A172 (cell line): ENCODE measurements at places on chromosomes 11 and 22.

DNA sequence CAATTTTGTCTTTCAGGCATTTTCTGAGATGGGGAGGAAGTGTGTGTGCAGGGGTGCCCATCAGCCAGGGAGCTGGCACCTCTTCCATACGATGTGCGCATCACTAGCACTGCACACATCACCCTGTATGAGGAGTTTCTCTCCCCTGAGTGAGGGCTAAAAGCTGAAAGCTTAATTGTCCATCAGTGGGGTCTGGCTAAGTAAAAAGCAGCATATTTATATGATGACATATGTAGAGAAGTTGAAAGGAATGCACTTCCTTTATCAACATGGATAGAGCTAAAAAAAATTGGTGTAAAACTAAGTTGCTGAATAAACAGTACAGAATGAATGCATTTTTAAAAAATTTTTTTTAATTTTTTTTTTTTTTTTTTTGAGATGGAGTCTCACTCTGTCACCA is 4.0 kb downstream of the VSTM5 start:
- DNase-seq: peak; percentile 5

DNA sequence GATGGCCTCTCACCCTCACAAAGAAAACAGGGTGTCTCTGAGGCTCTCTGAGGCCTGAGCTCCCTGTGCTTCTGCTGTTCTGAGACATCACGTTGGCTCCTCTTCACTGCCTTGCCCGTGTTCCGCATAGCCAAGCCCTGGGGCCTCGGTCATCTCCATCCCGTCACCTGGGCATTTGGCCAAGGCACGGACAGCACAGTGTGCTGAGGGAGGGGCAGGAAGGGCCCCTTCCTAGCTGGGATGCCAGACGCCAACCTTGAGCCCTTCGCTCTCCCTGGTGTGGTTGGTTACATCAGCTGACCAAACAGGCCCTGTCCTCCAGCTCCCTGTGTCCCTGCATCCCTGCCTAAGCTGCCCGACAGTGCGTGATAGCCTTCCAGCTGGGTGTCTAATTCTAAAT is 25.9 kb downstream of the MOV10L1 start:
- DNase-seq: peak; percentile 64

GRCh38 chr11:76730887-76731565 is 52.1 kb upstream of the TSKU start:
- DNase-seq: no peak

- DNase-seq: no peak
These were observed 55.3 kb downstream of the NFAM1 start for GRCh38 chr22:42376711-42377554.

GRCh38 chr11:57938351-57938750 is 85.3 kb upstream of the OR9Q1 start:
- no peak for DNase-seq

- no peak for DNase-seq
These were observed 571 bp downstream of the P2RX6 start for GRCh38 chr22:21015466-21016006.

DNA sequence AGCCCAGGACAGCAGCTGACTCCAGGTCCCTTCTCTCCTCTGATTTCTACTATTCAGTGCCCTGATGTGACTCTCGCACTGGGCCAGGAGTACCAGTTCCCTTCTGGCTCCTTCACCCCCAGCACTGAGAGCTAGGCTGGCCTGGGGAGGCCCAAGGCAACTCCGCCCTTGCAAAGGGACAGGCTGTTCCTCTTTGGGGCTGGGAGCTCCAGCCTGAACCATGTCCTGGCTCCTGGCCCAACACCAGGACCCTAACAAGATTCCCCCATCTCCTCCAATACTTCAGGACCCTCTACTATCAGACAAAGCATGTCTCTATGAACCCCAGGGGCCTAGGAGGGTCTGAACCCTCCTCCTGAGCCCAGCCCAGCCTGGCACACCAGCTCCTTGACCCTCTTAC is 12.5 kb downstream of the CREB3L1 start:
- no peak for DNase-seq

DNA sequence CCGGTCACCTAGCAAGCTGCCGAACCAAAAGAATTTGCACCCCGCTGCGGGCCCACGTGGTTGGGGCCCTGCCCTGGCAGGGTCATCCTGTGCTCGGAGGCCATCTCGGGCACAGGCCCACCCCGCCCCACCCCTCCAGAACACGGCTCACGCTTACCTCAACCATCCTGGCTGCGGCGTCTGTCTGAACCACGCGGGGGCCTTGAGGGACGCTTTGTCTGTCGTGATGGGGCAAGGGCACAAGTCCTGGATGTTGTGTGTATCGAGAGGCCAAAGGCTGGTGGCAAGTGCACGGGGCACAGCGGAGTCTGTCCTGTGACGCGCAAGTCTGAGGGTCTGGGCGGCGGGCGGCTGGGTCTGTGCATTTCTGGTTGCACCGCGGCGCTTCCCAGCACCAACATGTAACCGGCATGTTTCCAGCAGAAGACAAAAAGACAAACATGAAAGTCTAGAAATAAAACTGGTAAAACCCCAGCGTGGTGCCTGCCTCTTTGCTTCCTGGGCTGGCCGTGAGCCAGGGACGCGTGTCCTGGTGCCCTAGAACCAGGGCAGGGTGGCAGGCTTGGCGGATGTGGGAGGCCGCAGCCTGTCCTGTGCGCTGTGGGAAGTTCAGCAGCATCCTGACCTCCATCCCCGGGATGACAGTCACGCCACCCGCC is 13.2 kb downstream of the CCND1 start:
- peak; percentile 42 for DNase-seq

GRCh38 chr11:34331329-34331728 is 26.5 kb downstream of the ABTB2 start:
- DNase-seq: peak; percentile 83

DNA sequence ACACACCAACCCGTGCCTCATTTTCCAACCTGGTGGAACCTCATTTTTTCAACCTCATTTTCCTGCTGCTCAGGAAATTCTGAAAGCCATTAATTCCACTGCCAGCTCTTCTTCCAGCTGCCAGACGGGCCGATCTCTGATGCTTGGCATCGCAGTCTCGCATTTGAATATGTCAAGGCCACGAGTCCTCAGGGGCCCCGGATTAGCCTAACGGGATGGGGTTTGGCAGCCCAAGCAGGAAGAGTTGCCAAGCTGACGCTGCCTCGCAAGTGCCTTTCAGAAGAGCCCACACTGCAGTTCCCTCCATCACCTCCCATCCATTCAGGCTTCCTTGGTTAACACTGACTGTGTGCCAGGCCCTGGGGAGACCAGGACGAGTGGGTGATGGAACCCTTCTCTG is 8.7 kb downstream of the RASD2 start:
- DNase-seq: no peak

GRCh38 chr11:17548444-17548843 is 1.4 kb downstream of the OTOG start:
- DNase-seq: no peak

DNA sequence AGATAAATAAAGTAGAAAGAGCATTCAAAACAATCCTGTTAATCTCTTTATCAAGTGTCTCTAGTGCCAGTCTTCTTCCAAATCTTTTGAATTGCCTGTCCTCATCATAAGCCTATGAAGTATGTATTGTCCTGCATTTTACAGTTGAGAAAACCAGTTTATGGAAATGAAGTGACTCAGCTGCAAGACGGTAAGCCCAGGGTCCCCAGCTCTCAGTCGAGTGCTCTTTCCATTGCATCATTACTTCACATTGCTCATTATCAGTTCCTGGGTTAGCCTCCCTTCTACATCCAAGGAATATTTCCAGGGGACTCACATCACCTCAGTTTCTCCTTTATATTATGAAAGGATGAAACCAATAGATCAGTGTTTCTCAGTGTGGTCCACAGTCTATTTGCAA is 9.1 kb upstream of the P4HA3 start:
- DNase-seq: no peak

DNA sequence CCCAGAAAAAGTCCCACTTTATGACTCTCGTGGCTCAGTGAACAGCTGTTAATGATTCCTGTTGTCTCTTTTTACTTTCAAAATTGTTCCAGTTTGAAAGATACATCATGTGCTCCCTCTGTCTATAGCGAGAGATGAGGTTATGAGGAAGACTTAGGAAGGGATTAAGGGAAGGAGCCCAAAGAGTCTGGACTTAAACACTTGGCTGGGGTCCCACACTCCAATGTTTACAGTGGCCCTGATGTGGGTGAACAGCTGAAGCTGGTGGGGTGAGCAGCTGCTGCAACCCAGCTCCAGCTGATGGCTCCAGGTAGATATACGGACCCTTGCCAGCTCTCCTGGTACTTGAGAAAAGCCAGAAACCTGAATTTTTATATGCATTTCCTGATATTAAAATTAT is 84.5 kb upstream of the PLET1 start:
- DNase-seq: no peak

DNA sequence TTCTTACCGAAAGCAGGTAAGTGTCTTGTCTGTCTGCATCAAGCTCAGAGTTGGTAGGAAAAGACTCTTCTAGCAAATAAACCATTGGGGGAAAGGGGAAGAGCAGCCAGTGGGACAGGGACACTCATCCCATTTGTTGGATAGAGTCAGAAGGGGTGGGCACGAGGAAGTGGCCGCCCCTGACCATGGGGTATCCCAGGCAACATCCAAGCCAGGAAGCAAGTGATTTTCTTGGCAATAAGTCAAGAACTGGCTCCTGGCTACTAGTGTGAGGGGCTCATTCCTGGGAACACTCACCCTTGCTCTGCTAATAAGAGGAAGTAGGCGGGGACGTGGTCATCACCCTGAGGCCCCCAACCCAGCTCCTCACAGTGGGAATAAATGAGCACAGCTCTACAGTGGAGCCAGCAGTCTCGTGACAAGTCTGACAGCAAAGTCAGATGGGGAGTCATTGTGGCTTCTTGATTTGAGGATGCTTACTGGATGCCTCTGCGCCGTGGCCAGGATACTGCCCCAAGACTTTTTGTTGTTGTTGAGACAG is 6.7 kb downstream of the SLC25A18 start:
- no peak for DNase-seq

DNA sequence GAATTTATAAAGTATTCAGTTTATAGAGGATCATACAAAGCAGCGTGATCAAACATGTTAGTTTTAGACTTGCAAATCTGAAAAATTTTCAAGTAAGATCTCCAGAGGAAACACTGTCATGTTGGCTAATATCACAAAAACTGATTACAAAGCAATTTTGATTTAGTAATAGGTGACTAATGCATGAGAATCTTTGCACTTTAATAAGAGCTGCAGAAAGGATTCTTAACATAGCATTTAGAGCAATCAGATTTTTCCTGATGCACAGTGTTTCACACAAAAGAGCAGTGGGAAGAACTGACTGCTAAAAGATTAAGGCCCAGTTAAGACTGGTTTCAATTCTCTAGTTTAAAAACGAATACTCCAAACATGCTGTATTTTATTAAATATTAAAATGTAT is 321.2 kb downstream of the GUCY1A2 start:
- DNase-seq: peak; percentile 3

- DNase-seq: peak; percentile 89
These were observed 67.7 kb downstream of the BCL2L13 start for GRCh38 chr22:17705951-17706900.

- DNase-seq: no peak
These were observed 2.2 kb downstream of the PTDSS2 start for GRCh38 chr11:452203-452744.

GRCh38 chr22:37045958-37046357 is 5.6 kb upstream of the KCTD17 start:
- DNase-seq: peak; percentile 15

- peak; percentile 25 for DNase-seq
These were observed 25.0 kb upstream of the ARFGAP3 start for GRCh38 chr22:42881982-42882656.

DNA sequence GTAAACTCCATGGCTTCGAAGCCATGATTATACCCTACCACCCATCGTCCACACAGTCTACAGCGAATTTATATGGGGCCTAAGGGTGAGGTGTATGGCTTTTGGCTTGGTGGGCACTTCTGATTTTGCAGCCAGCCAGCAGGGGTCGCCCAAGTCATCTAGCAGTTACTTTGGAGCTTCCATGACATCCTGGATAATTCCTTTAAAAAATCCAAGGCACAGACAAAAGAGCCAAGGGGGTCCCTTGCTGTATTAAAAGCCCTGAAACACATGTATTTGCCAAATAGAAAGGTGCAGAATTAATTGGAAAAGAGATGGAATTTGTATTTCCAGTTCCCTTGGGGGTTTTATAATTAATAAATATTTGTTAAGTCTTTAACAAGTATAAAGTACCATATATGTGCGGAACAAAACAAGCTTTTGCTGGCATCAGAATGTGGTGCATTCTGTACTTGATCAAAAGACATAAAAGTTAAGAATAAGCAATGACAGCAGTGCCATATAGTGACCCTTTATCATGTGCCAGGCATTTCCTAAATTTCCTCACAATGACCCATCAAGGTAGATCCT is 132.8 kb upstream of the PITPNB start:
- DNase-seq: peak; percentile 36

DNA sequence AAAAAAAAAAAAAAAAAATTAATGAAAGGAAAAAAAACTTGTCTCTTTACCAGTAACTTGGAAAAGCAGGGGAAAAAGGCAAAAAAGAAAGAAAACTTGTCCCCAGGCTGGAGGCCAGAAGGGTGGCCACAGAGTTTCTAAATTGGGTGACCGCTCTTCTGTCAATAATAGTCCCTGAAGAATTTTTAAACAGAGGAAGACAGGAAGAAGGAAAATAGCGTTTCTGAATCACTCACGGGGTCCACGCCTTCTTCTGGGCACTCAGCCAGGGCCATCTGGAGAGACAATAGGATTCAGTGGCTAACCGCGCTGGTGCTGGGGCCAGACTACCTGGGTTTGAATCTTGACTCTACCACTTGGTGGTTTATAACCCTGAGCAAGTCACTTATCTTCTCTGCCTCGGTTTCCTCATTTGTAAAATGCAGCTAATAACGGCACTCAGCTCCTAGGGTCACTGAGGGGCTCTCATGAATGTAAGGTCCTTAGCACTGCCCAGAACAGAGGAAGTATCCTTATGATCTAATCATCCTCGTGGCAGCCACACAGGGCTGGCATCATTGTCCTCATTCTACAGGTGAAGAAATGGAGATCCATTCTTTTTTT is 7.0 kb downstream of the C11orf86 start:
- peak; percentile 96 for DNase-seq

GRCh38 chr11:108838102-108838791 is 173.4 kb downstream of the DDX10 start:
- DNase-seq: no peak
